ENCODE measurements at places on chromosomes 13 and 19. TPM values are rescaled to one million over a fixed set of nuclear protein-coding genes. Genes with fewer than 3 reads are reported as not detected.

GRCh38 chr13:39862900-39863299 is 207.4 kb downstream of the COG6 start:
- DNase-seq: no peak

- DNase-seq: no peak
Observed at GRCh38 chr19:50490411-50490811, 13.8 kb upstream of the GARIN5A start.

DNA sequence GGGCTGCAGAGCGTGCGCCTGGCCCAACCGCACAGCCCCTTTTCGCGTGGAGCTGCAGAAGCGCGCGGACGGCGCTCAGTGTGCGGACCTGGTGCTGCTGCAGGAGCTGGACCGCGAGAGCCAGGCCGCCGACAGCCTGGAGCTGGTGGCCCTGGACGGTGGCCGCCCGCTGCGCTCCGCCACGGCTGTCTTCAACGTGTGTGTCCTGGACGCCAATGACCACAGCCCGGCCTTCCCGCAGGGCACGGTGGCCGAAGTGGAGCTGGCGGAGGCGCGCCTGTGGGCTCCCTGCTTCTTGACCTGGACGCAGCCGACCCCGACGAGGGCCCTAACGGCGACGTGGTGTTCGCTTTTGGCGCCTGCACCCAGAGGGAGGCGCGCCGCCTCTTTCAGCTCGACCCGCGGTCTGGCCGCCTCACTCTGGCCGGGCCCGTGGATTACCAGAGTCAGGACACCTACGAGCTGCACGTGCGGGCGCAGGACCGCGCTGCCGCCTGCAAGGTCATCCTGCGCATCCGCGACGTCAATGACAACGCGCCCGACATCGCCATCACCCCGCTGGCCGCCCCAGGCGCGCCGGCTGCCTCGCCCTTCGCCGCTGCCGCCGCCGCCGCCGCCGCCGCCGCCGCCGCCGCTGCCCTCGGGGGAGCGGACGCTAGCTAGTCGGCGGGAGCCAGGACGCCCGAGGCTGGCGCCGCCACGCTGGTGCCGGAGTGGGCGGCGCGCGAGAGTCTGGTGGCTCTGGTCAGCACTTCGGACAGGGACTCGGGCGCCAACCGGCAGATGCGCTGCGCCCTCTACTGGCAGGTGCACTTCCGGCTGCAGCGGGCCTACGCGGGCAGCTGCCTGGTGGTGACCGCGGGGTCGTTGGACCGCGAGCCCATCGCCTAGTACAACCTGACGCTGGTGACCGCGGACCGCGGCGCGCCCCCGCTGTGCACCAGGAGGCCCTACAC is 172.2 kb downstream of the OLFM4 start:
- DNase-seq: peak; percentile 60

Gene CGB8
- not detected for polyA plus RNA-seq
